Naive thymus-derived CD8-positive, alpha-beta T cell (primary cell): ENCODE measurements at places on chromosomes 2 and 18.

DNA sequence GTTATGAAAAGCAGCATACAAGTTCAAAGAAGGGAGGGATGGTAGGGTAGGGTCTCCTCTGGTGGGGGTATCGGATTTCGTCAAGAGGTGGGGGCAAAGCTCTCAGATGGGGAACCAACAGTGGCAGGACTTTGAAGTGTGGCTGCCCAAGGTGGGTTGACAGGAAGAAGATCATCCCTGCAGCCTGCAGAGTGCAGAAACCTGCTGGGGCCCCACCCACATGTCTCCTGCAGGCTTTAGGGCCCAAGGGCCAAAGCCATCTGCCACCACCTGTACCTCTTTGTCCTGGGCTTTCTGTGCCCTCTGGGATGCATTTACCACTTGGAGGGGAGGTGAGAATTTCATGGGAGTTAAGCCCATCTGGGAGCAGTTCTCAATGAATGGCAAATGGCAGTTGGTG is 42.7 kb downstream of the KCNF1 start:
- no peak for DNase-seq

DNA sequence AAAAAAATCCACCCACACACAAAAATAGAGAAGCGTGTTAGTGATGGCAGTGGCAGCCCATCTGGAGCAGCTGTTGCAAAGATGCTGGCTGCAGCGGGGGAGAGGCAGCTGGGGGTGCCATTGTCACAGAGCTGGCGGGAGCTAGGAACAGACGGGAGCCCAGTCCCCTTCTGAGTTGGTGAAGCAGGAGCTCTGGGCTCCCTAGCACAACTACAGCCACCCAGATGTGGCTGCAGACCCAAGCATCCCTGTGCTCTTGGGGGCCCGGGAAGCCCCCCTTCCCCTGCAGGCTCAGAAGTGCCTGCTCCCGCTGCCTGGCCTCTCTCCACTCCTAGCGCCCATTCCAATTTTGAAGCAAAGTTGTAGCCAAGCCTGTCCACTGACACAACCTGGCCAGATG is 366.6 kb upstream of the MC4R start:
- DNase-seq: no peak

DNA sequence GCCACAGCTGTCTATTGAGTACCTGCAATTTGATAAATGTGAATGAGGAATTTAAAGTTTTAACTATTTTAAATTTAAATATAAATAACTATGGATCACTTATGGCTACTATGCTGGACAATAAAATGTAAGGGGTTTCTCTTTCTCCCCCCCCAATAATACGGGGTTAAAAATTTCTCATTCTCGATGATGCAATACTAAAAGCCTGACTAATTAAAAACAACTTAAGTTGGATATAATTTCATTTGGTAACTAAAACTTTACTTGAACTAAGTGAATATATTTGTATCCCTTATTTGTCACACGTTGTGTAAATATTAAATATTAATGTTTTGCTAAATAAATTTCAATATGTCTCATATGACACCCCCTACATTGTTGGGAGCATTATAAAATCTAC is 297.3 kb downstream of the GRB14 start:
- DNase-seq: no peak

DNA sequence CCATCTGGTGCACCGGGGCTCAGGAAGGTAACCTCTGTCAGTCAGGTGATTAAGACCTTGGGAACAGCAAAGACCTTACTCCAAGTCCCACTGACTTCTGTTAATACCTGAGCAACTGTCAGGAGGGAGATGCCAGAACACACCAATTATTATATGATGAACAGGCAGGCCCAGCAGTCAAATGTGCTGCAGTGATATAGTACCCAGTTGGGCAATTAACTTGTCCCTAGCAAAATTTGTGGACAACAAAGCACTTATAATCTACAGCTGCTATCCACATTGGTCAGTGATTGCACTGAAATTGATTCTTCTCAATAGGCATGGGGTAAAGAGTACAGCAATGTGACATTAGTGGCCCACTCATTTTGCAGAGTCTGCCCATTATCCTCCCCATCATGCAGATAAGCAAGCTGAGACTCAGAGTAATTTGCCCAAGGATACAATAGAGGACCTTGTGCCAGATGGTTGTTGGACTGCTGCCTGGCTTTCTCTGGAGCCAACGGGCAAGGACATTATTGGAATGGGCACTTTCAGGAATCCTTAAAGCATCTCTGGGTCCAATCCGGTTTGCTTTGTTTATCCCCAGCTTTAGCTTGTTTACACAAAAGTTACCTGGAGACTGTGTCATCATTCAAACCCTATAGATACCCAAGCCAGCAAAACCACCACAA is 147.6 kb downstream of the CCBE1 start:
- no peak for DNase-seq

- no peak for DNase-seq
These were observed 80.2 kb upstream of the GPC1 start for GRCh38 chr2:240355001-240355891.

DNA sequence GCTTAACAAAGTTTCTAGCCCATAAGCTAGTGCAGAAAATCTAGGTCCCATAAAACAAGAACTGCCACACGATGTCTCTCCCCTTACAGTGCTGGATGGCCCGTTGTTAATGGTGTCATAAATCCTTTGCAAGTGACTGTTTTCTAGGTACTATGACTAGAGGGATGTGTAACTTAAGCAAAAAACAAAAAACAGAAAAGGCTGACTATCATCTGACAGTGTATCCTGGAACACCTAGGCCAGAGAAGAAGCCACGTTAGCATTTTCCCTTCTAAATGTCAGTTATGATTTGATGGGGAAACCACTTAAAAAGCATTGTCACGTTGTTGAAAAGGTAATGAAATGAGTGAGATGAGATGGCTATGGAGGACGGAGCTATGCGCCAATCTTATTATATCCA is 2.4 kb downstream of the CASP8 start:
- DNase-seq: no peak

GRCh38 chr2:71277147-71277475 is 50.2 kb upstream of the PAIP2B start:
- DNase-seq: no peak
